ENCODE measurements at places on chromosomes 1 and 21.

DNA sequence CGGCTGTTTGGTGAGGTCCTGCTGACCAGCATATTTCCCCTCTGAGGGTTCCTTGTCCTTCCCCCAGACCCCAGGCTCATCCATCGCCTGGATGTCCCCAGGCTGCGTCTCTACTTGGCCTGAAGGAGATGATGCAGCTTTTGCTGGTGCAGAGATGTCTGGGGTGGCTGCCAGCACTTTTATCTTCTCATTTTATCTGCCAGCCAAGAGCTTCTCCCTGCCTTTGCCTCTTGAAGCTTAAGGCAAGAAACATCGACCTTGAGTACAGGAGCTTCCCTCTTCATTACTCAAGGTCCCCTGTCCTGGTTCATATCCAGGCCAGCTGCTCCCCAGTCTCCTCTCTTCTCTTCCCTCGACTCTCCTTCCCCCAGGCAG is 9.2 kb upstream of the H6PD start:
- no peak for DNase-seq

GRCh38 chr1:182869241-182869666 is 30.1 kb downstream of the DHX9 start:
- DNase-seq = no peak

DNA sequence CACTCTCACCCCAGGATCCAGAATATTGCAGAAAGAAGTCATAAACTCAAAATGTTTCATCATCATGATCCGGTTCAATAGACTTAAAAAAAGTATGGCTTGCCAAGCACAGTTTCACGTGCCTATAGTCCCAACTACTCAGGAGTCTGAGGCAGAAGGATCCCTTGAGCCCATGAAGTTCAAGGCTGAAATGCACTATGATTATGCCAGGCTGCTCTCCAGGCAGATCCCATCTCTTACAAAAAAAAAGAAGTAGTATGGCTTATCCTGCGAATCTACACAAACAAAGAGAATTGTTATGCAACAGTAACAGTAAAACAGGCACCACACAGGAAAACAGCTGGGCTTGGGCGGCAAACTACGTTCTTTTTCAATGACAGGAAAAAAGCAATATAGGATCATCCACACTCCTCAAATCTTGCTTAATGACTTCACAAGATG is 76.2 kb downstream of the EIF4G3 start:
- DNase-seq = no peak

- DNase-seq = no peak
Measured at GRCh38 chr21:36697060-36697850, 1.7 kb upstream of the SIM2 start.

DNA sequence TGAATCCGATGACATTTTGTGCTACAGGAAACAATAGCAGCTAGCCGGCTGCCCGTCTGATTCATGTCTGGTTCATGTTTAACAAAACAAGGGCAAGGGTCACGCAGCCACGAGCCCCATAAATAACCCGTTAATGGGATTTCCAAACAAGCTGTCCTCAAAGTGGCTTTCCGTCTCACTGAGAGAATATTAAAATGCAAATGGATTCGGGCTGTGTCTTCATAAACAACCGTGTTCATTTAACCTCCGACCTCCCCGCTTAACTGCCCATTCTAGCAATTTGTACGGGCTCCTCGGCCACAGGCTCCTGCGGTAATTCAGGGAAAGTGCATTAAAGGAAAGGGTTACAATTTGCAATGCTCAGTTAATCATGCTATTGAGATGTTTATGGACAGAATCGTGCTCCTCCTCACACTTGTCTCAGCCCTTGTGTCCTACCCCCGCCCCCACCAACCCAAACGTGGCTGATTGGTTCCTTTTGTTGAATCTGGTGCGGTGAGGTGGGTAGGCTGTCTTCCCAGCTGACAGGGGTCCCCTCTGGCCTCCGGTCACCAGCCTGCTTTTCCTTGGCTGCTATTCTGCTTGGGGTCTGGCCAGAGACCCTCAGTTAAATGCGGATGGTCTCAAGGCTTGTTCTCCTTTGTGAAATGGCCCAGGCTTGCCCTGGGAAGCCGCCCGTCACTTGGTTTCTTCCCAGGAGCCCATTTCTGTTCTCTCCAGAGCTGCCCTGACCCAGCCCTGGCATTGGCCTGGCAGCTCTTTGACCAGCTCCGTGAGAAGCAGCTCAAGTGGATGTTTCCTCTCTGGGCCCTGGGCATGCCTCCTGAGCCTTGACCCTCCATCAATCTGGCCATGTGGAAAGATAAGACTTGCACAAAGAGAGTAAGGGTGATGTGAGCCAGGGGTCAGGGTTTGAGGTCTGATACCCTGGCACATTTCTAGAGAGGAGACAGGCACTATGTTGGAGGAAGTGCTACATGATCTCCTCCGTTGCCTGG is 200.7 kb upstream of the POU3F1 start:
- DNase-seq = peak; percentile 14

DNA sequence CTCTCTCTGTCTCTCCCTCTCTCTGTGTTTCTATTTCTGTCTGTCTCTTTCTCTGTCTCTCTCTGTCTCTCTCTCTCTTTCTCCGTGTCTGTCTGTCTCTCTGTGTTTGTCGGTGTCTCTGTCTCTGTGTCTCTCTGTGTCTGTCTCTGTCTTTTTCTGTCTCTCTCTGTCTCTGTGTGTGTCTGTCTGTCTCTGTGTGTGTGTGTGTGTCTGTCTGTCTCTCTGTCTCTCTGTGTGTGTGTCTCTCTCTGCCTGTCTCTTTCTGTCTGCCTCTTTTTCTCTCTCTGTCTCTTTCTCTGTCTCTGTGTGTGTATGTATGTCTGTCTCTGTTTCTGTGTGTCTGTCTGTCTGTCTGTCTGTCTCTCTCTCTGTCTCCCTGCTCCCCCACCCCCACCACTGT is 31.7 kb upstream of the ZC3H12A start:
- DNase-seq = no peak

DNA sequence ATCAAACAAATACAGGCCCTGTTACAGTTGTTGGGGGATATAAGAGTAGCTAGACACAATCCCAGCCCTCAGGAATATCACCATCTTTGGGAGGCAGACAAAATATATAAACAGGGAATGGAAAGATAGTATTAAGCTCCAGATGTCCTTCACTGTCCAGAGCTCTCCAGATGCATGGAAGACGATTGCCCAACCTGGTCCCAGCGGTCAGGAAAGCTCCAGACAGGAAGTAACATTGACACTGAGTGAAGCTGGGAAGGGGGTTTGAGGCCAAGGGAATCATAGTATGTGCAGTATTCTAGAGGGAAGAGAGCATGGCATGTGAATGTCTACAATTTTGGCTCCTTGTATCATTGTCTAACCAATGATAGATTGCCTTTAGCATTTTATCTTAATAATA is 173.9 kb upstream of the HOOK1 start:
- no peak for DNase-seq

DNA sequence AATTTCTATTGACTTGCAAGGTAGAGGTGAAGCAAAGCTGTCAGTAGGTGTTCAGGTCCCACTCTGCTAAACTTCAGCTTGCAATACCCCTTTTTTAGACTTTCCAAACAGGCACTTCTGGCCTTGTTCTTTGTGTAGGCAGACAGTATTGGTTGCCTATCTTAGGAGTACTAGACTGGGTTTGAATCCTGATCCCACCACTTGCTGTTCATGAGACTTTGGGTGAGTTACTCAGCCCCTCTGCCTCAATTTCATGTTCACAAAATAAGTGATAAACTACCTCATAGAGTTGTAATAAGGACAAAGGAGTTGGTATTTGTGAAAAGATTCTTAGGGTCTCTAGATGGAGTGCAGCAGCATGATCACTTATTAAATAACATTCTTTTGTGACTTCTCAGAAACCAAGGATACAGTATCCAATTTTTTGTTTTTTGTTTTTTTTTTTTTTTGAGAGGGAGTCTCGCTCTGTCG is 5.2 kb downstream of the RCC1 start:
- DNase-seq = no peak

GRCh38 chr1:8421721-8422120 is 103.8 kb downstream of the SLC45A1 start:
- no peak for DNase-seq

GRCh38 chr1:85295006-85295431 is 18.6 kb upstream of the BCL10 start:
- DNase-seq = no peak

DNA sequence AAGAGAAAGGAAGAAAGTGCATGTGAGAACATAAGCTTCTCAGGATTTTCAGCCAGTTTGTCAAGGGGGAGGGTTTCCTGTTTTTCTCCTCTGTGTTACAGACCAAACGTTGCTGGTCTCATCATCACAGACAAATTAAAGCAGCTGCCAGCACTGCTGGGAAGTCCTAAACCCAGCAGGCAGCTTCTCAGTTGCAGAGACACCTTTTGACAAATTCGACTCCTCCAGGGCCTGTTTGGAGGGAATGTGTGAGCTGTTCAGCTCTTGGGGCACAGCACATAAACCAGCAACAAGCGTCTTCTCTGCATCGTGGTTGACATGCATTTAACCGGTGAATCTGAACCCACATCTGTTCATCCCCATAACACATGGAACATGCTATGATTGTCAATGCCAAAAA is 454.6 kb upstream of the RUNX1 start:
- no peak for DNase-seq

- DNase-seq = no peak
Measured at GRCh38 chr21:18716578-18717138, 313.1 kb upstream of the TMPRSS15 start.

- DNase-seq = no peak
Measured at GRCh38 chr1:234617986-234618736, 8.2 kb upstream of the IRF2BP2 start.

DNA sequence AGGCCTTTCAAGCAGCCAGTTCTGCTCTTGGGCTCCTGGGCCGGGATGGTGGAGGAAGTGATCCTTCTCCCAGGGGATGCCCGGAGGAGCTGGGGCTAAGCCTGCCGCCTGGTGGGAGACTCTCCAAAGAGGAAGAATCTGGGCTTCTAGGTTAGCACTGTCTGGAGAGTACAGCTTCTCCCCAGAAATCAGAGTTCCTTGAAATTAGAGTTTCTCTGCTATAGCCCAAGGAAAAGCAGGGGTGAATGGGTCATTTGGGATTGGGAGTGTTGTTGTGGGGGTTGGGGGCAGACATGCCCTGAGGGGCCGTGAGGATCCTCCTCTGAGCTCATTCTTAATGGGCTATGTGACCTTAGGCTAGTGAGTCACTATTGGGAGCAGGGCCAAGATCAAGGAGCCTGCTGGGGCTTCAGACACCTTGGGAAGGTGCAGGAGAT is 6.5 kb downstream of the LGR6 start:
- DNase-seq = no peak

DNA sequence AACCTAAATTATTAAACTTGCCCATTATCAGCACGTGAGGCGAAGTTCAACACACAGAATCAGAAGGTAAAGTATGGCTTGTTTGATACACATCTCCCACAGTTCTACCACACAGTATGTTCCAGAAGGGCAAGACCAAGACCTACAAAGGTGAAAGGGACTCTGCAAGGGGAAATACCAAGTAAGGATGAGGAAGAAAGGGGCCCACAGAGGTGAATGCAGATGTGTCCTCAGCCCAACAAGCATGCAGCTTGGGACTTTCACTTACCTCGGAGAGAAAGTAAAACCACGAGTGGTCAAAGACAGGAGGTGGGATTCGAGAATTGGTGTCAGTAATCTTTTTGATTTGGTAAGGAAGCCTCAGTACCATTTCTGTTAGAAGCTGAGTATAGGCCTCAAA is 85.8 kb downstream of the UBR4 start:
- no peak for DNase-seq

DNA sequence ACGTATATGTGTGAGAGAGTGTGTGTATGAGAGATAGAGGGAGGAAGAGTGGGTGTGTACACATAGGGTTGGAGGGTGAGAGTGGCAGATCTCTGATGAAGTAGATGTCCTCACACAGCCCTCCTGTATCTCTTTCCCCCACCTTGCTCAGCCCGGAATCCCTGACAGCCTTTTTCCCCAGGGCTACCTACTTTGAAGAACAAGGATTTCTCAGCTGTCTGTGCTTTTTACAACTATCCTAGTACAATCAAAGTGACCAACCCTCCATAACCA is 29.1 kb upstream of the CADM3 start:
- DNase-seq = no peak

DNA sequence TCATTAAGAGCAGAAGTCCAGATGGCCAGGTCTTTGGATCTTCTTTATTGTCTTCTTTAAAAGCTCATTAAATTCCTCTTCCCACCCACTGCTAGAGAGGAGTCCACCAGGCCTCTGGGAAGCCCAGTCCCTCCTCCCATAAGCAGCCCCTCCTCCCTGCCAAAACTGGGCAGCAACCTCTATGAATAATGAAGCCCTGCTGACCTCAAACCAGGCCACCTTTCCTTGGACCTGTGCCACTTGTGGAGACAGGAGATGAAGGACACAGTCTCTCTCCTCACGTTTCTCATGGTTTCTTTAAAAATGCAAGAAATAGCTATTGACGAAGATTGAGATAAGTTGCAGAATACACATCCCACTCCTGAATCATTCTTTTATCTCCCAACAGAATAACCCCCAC is 112.8 kb downstream of the EDEM3 start:
- no peak for DNase-seq

GRCh38 chr1:80929868-80930508 is 870.7 kb upstream of the ADGRL2 start:
- no peak for DNase-seq

- no peak for DNase-seq
Measured at GRCh38 chr21:29078869-29079767, 5.7 kb upstream of the CCT8 start.

GRCh38 chr1:6414443-6414844 is 5.3 kb downstream of the HES2 start:
- DNase-seq = peak; percentile 65

DNA sequence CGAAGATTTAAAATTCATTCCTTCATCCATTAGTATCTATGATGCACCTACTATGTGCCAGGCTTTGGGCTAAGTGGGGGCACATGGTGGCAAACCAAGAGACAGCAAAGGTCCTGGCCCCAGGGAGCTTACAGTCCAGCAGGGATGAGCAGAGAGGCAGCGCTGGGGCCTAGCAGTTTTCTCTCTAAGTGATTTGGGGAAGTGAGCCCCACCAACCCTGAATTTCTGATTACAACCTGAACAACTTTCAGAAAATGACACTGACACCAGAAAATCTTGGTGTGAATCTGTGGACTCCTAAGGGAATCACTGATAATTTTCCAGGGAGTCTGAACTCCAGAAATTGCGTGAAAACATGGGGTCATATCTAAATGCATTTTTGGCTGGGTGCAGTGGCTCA is 111.5 kb downstream of the CAPN8 start:
- DNase-seq = no peak

- DNase-seq = no peak
Measured at GRCh38 chr21:38170283-38170682, 86.5 kb upstream of the KCNJ15 start.

Data from HEK293T (cell line).